ENCODE measurements at places on chromosomes 7 and 10. TPM values are rescaled to one million over a fixed set of nuclear protein-coding genes. Genes with fewer than 3 reads are reported as not detected.

Gene MEIG1
- 2.5 TPM for total RNA-seq

Gene PLAC9
- total RNA-seq = 0.46 TPM

Gene EPHA1
- not detected for total RNA-seq

Gene CELF2
- not detected for total RNA-seq

Gene C10orf53
- not detected for total RNA-seq

Gene RBM20
- 1.4 TPM for total RNA-seq

Gene ZNF107
- total RNA-seq = 2.5 TPM

Gene MAP3K8
- total RNA-seq = 16.9 TPM

Gene PRRT4
- total RNA-seq = 0.81 TPM

Gene EGR2
- 0.34 TPM for total RNA-seq

Gene CYP2E1
- 0.22 TPM for total RNA-seq

Gene MUC3A
- total RNA-seq = 17.6 TPM

Gene CFAP46
- total RNA-seq = 1.1 TPM

Gene FRMD4A
- total RNA-seq = 4.5 TPM

All from A549 treated with RU486 at 1 μM for 4 hours (cell line).